Thyroid gland (tissue), 4 donors: ENCODE measurements at places on chromosomes 6 and 20. TPM values are rescaled to one million over a fixed set of nuclear protein-coding genes. Genes with fewer than 3 reads are reported as not detected.

DNA sequence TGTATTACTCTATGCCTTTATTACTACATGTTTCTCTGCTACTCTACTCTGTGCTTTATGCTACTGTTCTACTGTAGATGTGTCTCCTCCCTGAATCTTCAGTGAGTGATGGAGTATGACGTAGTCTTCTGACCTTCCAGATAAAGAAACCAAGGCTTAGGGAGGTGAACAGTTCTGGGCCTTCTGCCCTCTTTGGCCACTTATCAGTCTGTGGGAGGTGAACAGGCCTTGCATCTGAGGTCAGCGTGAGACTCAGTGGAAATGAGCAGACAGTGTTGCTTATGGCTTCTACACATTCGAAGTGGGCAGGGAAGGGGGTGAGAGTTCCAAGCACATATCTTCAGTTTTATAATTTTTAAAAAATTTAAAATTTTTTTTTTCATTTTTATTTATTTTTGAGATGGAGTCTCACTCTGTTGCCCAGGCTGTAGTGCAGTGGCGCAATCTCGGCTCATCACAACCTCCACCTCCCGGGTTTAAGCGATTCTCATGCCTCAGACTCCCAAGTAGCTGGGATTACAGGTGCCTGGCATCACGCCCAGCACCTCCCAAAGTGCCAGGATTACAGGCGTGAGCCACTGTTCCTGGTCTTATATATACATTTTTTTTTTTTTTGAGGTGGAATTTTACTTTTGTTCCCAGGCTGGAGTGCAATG lies 24.2 kb downstream of the MYBL2 start:
- DNase-seq: no peak

DNA sequence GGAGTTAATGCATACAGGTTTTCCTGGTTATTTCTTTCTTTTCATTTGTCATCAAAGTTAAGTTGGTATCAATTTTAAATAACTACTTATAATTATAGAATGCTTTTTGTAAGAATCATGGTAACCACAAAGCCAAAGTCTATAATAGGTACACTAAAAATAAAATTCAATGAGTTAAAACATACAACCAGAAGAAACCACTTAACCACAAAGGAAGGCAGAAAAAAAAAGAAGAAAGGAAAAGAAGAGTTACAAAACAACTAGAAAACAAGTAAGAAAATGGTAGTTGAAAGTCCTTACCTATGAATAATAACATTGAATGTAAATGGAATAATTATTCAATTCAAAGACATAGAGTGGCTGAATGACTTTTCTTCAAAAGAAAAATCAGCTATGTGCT lies 45.6 kb downstream of the THBS2 start:
- DNase-seq: no peak

GRCh38 chr6:36643977-36644376 lies 34.5 kb upstream of the CDKN1A start:
- DNase-seq: no peak

COL12A1 gene
- total RNA-seq: 23.7 TPM

- DNase-seq: no peak
Measured at GRCh38 chr6:137490961-137491360, 3.2 kb downstream of the OLIG3 start.

- DNase-seq: no peak
Measured at GRCh38 chr6:105990151-105990550, 96.0 kb upstream of the PRDM1 start.

DNA sequence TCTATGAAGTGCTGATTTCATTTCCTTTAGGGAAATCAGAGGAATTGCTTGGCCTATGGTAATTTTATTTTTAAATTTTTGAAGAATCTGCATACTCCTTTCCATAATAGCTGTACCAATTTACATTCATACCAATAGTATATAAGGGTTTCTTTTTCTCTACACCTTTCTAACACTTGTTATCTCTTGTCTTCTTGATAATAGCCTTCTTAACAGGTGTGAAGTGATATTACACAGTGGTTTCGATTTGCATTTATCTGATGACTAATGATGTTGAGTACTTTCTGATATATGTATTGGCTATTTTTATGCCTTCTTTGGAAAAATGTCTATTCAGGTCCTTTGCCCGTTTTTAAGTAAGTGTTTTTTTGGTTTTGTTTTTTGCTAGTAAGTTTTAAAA lies 40.8 kb downstream of the SMAP1 start:
- no peak for DNase-seq

RCAN2 gene
- total RNA-seq: 16.0 TPM

DNA sequence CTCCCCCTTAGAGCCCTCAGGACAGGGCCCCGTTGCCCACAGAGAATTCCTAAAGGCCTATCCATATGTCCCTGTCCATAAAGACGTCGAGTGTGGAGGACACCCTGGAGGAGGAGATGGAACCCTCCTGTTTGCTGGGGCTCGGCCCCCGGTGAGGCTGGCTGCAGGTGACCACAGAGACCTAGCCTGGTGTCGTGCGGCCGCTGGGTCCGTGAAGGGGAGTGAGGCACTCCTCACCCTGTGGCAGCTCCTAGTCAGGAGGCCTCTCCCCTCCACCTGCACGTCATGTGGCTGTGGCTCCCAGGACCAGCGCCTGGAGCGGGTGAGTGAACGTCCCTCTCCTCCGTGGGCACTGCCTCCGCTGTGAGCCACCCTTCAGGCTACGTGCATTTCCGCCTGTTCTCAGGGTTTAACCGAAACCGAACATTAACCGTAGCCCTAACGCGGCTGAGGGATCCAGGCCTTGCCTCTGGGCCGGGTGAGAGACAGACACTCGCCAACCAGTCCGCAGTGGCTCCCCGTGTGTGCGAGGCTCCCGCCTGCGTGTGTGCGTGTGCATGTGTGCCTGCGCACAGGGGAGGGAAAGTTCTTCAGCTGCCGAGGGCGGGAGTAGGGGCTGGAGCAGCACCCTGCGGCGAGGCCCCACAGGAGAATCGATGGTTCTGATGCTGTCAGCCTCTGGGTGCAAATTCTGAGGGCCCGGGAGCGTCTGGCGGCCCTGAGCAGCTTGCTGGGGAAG lies 5.9 kb upstream of the TCEA2 start:
- DNase-seq: no peak

DNA sequence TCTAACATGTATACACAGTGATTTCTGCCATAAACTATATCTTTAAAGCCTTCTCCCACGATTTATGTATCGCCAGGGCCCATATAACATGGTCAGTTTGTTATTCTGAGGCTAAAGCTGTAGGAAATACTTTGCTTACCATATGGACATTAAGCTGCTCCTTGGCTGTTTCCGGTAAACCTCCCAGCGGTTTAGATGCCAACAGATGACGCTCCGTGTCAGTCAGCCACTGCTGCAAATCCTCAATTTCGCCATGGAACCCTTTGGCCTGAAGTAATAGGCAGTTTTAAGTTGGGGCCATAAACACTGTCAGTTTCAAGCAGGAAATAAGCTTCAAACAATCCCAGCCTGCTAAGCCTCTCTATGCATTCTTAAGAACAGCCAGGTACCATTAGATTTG lies 145.4 kb downstream of the DST start:
- DNase-seq: no peak

- no peak for DNase-seq
Measured at GRCh38 chr6:104603108-104603745, 256.5 kb downstream of the HACE1 start.

COL11A2 gene
- total RNA-seq: 2.8 TPM

TINAG gene
- not detected for total RNA-seq
